ENCODE measurements at places on chromosomes 2 and 18.

DNA sequence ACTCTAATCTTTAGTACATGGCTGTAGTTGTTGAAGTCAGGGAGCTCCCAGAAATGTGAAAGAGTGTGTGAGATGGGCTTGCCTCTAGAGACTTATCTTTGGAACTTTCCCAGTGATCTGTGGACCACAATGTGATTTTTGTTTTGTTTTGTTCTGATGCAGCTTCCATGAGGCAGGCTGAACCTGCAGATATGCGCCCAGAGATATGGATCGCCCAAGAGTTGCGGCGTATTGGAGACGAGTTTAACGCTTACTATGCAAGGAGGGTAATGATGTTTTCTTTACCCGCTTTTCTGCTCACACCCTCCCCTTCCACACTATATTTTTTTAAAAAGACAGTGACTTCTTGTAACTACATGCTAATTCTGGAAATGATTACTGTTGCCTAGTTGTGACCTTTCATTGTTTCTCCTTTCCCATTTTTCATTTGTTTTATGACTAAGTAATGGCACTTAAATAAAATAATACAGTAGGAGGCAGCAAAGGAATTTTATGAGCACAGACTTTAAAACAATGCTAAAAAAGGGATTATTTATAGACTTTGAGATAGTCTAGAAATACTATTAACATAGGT lies 29.3 kb downstream of the BCL2L11 start:
- no peak for DNase-seq

DNA sequence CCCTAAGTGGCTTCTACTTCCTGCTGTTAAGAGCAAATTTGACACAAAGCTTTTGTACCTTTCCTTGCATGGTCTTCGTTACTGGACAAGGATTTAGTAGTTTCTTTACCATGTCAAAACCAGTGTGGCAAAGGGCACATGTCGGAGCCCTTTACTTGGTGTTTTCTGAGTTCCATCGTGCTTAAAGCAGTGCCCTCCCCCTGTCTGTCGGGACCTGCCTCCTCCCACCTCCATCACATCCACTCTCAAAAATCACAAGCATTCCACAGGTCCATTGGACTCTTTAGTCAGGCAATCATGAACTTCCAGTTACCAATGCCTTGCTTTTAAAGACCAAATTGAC lies 763 bp downstream of the CCDC141 start:
- no peak for DNase-seq

DNA sequence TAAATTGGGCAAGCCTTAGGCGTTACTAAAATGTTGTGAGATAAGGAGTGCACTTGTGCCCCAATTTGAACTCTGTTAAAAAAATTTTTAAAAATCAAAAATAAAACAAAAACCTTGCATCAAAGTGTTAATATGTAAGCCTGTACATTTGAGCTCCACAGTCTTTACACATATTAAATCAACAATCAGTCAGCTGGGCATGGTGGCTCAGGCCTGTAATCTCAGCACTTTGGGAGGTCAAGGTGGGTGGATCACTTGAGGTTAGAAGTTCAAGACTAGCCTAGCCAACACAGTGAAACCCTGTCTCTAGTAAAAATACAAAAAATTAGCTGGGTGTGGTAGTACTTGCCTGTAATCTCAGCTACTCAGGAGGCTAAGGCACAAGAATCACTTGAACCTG lies 16.3 kb downstream of the TMEM17 start:
- no peak for DNase-seq

DNA sequence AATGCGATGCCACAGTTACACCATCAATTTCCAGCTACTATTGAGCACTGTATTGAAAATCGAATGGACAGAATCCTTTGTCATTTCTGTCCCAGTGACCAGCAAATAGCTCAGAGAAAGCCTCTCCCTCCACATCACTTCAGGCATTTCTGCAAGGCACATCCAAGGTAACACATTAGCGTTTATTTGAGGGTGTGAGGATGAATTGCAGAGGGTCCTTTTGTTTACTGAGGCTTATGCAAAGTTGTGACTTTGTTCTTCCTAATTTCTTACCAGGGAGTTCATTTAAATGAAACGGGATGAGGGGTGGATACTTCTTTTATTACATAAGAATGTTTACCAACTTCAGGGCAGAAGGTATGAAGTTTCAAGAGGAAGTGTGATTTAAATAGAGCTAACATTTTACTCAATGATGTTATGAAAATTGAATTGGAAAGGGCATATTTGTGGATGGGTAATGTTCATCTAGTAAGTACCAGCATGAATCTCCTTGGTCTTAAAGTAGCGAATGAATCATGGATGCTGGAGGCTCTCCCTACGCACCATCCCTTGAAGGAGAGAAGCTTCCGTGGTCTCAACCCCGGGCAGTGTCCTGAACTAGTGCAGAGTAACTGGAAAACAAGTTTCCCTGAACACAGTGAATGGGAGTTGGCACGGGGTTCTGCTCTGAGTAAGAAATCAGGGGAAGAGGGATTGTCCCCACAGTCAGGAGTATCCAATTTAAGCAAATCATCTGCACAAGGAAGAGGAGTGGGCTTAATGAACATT lies 756.5 kb downstream of the GALR1 start:
- DNase-seq = no peak

GRCh38 chr2:239903803-239904202 lies 121.3 kb downstream of the NDUFA10 start:
- DNase-seq = peak; percentile 3

DNA sequence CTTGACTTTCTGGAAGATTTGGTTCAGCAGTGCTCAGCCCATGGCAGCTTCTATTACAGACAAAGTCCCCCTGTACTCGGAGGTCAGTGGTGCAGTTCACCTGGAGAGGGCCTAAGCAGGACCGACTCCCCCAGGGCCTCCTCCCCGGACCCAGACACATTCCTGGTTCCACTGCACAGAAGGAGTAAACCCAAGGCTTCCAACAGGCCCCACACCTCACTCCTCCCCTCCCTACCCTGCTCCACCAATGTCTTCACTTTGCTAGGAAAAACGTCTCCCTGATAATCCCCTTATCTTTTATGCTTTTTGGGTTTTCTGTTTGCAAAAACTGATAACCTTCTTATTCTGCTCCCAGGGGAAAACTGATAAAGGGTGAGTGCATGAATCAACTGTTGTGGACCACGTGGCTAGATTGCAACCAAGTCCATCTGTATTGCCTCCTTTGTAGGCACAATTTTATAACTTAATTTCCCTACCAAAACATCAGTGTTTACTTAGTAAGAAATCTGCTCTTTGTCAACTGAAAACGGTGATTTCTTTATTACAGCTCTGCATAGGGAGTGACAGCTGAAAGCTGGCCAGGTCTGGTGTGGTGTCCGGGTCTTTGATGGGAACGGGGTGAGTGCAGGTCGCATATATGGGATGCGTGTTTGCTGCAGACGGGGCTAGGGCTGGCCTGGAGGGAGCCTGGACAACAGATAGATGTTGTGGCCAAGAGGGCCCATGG lies 202.5 kb downstream of the GLI2 start:
- DNase-seq = no peak

DNA sequence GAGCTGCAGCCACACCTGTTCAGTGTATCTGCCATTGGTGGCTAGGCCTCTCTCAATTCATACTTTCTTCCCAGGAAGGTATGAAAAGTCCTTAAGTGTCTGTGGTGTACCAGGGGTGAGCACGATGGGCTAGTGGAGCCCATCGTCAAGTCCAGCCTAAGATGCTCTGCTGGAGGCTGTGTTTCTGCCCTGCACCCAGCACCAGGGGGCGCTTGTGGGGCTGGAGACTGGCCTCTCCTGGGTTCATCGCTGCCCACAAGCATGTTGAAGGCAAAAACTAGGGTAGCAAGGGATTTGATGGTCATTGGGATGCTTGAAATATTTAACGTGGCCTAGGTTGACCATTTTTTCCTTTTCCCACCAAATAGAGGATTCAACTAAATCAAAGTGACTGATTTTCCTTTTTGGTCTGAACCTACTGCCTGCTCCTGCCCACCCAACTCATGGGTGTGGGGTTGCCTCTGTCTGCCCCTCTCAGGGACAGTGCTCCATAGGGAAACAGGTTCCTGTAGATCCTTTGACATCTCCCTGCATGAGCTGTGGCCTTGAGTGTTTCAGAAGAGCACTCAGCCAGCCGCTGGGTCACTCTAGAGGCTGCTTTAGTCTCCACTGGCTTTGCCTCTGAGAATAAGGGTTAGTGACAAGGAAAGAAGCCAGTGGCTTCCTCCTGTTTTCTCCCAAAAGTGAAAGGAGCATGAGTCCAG lies 59.0 kb downstream of the TPGS2 start:
- DNase-seq = no peak

- DNase-seq = no peak
These were observed 1690.4 kb upstream of the SLC39A10 start for GRCh38 chr2:193966590-193966989.

DNA sequence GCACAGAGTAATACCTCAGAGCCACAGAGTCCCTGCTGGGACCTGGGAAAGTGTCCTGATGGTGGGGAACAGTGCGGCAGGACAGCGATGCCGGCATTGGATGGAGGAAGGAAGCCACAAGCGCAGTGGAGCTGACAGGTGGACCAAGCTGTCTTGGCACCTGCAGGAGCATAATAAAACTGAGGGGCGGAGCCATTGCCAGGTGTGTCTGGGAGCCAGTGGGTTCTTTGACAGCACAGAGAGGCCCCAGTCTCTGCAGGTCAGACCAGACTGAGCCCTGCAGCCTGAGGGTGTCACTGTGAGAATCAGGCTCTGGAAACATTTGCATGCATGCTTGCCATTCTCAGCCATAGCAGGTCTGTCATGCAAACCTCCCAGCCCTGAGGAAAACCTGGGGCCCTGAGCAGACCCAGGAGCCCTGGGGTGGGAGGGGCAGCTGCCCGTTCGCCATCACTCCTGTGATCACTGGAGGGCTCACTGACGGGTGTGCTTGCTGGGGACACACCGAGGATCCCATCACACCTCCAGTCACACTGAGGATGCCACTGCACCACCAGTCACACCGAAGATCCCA lies 210.5 kb upstream of the HDAC4 start:
- no peak for DNase-seq

- DNase-seq = no peak
These were observed 103.5 kb downstream of the DNER start for GRCh38 chr2:229610872-229611271.

DNA sequence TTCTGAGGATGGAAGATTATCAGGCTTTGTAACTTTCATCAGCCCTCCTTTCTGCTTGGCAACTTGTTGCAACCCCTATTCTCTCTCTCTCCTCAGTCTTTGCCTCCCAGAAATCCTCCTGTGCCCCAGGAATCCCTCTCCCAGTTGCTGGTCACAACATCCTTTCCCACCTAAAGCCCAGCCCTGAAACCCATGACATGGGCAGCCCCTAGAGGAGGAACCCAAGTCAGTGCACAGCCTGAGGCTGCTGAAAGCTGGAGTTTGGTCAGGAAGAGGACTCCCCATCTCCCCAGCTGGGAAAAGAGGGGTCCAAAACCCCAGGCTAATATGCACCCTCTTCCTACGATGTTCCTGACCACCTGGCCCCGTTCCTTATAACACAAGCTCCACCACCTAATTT lies 29.5 kb downstream of the PKDCC start:
- no peak for DNase-seq
